ENCODE measurements at places on chromosomes 11 and 22.

GRCh38 chr11:82998697-82999096 lies 73.0 kb downstream of the RAB30 start:
- no peak for DNase-seq

DNA sequence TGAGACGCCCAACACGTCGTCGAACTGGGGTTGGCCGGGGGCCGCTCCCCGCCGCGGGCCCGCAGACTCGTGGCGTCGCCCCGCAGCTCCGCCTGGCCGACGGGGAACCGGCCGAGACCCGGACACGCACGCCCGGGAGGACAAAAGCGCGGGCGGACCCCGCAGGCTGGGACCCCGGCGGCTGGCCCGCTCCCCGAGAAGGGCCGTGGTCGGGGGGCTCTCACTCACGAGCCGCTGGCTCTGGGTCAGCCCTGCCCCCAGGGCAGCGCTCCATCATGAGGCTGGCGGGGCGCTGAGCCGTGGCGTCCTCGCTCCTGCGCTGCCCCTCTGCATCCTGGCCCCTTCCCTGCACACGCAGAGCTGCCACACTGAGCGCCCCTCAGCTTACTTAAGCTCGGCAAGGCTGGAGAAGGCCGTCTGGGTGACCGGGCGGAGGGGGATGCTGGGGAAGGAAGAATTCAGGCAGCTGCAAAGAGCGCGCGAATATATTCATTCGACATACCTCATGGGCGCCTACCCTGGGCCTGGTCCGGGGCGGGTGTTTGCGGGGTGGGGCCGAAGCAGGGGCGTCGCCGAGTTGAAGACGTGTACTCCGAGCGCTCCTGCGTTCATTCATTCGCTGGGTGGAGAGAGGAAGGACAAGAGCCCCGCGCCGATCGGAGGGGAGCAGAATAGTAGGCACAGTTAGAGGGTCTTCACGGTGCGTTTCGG lies 579 bp upstream of the CYB5R2 start:
- DNase-seq, result no peak

DNA sequence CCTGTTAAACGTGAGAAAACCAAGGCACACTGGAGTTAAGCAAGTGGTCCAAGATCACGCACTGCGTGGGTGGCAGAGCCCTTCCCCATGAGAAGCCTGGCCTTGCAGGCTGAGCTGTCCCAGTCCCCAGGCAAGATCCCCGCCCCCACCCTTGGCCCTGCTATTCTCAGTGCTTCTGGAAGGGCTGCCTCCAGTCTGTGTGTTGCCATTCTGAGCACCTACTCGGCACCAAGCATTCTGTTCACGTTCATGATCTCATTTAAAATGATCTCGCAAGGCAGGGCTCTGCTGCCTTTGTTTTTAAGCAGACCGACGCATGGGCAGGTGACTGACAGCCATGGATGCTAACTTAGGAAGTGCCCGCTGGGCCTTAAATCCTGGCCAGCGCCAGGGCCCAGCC lies 62.8 kb downstream of the PHF21B start:
- no peak for DNase-seq

DNA sequence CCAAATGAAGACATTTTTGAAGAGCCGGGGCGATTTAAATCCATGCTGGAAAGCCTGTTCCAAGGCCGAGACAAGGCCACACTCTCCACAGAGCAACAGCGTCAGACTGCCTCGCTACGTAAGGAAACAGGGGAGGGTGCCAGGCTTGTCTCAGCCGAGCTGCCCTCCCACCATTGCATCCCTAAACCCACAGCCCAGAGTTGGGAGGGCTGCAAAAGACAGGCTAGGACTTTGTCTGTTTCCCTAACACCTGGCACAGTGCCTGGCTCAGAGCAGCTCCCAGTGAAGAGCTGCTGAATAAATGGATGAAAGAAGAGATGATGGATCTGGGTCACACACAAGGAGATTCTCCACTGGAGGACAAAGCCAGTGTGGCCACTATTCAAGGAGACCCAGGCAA lies 51.3 kb upstream of the SCUBE2 start:
- no peak for DNase-seq

DNA sequence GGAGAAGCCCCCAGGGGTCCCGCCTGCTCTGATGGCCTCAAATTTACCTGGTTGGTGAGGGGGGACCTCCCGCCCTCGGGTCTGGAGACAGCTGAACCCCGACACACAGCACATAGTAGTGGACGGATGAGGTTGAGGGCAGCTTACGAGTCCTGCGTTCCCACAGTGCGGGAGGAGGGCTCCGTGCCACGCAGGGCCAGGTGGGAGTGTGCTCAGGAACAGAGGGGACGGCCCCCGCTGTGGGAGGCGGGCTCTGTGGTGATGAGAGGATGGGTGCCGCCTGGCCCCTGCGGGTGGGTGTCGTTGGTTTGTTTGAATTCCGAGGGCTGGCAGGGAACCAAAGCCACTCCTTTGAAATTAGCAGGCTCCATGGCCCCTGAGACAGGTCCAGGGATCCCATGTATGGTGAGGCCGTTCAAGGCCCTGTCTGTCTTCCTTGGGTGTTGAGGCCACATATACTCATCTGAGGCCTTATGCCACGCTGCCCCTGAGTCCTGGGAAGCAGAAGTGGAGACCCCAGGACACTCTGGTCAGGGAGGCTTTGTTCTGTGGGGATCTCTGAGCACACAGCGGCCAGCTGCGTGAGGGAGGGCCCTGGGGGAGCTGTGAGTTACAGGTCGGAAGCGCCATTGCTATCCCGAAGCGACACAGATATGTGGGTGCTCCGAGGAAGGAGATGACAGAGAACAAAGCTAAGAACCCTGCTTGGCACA lies 21.9 kb downstream of the NADSYN1 start:
- DNase-seq, result no peak

DNA sequence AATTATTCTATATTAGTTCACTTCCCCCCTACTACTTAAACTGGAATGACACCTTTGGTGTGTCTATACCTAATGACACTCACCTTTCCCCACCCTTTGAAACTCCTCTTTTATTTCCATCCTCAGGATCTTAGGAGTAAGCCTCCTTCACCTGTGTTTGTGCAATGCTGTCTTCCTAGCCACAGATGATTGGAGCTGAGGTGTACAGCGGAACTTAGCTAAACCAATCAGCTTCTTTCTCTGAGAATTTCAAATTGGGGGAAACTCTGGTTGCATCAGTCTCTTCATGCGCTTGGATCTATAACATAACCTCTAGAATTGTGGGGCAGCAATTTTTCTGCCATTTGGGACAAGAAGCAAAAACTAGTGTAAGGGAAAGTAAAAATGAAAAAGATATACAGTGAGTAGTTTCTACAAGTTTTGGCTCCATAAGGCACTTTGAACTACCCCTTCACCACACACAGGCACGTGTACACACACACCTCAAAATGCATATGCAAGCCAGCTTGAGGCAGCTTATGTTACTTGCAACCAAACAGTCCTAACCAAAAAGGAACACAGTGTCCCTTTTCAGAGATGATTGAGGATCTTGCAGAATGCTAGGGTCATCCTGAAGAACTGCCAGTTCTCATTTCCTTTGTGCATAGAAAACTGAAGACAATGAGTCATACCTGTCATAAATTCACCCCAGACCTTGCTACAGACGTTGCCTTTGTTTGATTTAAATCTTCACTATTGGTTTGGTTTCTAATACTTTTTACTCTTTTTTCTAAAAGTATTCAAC lies 36.0 kb upstream of the LDLRAD3 start:
- DNase-seq, result no peak

DNA sequence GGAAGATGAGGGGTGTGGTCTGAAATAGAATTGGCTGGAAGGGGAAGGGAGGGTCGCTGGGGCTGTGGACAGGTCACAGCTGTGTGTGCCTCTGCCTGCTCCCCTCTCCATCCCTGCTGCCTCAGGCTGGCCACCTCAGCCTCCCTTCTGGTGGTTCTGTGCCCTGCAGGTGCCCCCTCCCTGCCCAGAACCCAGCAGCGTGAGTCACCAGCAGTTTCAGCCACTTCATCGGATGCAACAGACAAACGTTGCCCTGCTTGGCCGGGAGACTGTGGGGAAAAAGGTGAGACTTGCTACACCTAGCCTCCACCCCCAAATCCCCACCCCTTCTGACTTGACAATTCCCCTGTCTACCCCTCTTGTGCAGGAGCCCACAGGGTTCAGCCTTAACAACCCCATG lies 21.8 kb upstream of the LRRC10B start:
- no peak for DNase-seq

- DNase-seq, result no peak
Measured at GRCh38 chr22:44286646-44287045, 26.1 kb downstream of the SHISAL1 start.

GRCh38 chr11:70535191-70535971 lies 137.1 kb downstream of the CTTN start:
- no peak for DNase-seq

Measured in stimulated activated CD4-positive, alpha-beta T cell treated with anti-CD3 and anti-CD28 coated beads, Interleukin-15, amount 100 ng/mL, for 1 hour (primary cell).